CD4-positive, alpha-beta T cell treated with Interleukin-6 for 4 hours (primary cell): ENCODE measurements at places on chromosomes 7 and 10.

DNA sequence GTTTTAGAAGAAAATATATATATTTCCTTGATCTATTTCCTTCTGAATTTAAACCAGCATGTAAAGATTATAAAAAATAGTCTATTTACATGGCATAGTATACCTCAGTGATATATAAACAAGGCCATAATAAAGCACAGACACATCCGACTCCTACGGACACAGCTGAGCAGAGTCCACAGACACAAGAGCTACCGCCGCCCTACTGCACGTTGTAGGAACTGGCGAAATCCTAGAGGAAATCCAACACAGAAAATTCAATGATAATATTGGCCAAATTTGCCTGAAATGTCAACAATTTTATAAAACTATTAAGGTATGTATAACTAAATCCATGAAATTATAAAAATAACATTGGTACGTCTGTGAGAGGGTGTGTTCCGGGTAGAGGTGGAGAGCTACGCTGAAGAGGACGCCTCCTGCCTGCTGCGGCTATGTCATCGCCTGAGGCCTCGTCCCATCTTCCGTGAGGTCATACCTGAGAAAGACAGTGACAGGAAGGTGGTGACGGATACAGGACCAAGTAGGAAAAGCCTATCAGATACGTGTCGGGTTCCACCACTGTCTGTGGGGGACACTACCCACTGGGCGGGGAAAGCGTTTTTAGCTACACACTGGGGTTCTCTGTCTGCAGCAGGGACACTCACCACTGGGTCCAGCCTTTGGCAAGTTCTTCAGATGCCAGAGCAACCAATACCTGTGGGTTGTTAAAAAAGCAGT lies 29.3 kb upstream of the NCAPG2 start:
- no peak for DNase-seq

- no peak for DNase-seq
Measured at GRCh38 chr7:50446542-50446960, 3.6 kb downstream of the FIGNL1 start.

GRCh38 chr7:35261041-35261440 lies 7.1 kb upstream of the TBX20 start:
- no peak for DNase-seq

- DNase-seq: no peak
Measured at GRCh38 chr7:50952544-50952943, 169.8 kb upstream of the GRB10 start.

GRCh38 chr7:83514977-83515376 lies 134.0 kb downstream of the SEMA3E start:
- no peak for DNase-seq
